Progenitor cell of endocrine pancreas (in vitro differentiated cells): ENCODE measurements at places on chromosomes 16 and 17.

DNA sequence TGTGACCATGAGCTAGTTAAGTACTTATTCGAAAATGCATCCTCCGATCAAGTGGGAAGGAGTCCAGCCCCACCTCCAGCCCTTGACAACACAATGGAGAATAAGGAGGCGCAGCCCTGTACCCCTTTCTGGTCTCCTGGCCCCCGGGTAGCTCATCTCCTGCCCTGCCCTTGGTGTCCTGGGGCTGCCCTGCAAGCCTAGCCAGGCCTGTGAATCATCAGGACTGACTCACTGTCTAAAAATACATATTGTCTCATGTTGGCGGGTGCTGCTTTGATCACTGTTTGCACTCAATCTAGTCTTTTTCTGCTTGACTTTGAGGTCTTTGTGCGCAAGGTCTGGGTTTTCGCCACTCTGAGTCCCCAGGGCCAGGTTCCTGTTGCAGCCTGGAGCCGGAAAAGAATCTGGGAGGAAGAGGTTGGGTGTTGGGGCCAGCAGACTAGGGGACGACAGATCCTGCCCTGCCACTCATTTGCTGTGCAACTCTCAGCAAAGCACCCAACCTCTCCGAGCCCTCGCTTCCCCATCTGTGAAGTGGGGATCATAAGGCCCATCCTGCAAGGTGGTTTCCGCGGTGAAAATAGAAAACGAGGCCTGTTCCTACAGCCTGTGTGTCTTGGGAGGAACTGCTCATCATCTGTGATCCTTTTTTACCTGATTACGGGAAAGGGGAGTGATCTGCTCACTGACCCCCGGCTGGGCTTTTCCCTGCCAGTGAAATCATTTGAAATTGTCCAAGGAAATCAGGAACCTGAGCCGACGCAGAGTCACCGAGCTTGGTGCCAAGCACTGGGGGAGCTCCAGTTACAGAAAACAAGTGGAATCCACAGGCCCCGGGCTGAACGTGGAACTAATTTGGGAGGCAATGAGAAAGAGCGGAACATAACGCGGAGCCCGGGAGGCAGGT is 230.4 kb downstream of the PARN start:
- no peak for DNase-seq
- H3K4me3 ChIP-seq = no peak overlapping the region
- no peaks in the 10 kb centered on the region for H3K27me3 ChIP-seq
- H3K36me3 ChIP-seq = no peaks in the 10 kb centered on the region
- peak overlapping the region; percentile 56 for H3K27ac ChIP-seq
- peaks cover 1% of the 10 kb centered on the region for H3K4me1 ChIP-seq

- H3K4me3 ChIP-seq = peak within 1 kb of the TSS; percentile 68
- H3K27me3 ChIP-seq = peaks cover 28% of the 10 kb centered on the region
These were observed at the start of gene NHERF2 for GRCh38 chr16:2026461-2027023. TSS of gene NHERF2 (plus strand) at chr16:2026902. CDS start at chr16:2027006, 104 bp downstream.

DNA sequence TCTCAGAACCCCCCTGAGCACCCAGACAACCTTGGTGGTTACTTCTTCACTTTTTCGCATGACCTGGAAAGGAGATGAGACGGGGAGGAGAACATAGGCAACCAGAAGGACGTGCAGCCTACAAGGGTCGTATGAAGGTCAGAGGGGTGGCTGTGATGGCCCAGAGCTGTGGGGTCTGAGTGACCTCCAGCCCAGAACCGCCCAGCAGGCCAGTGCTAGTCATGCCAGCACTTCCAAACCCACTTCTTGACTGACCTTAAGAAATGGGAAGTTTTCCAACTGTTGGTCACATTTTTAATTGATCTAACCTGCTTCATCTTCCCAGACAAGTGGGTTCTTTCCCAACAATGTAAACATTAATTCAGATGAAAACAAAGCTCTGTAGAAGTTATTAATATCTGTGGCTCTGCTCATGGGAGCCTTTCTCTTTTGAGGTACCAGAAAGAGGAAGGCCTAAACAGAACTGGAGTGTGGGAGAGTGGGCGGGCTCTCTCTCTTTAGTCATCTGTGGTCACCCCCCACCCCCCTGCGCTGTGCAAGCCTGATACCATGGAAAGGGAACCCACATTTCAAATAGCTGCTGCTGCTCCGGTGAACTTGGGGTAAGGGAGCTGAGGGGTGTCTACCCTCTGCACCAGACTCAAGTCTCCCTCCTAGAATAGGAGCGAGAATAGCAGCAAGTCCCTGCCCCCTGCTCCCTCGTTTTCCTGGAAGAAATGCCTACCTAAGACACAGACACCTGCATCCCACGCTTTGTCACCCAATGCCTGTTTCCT is 101.6 kb downstream of the RAB11FIP4 start:
- H3K4me1 ChIP-seq = peaks cover 58% of the 10 kb centered on the region
- no peaks in the 10 kb centered on the region for H3K27me3 ChIP-seq
- no peaks in the 10 kb centered on the region for H3K36me3 ChIP-seq
- peak overlapping the region; percentile 37 for H3K27ac ChIP-seq
- H3K4me3 ChIP-seq = no peak overlapping the region

DNA sequence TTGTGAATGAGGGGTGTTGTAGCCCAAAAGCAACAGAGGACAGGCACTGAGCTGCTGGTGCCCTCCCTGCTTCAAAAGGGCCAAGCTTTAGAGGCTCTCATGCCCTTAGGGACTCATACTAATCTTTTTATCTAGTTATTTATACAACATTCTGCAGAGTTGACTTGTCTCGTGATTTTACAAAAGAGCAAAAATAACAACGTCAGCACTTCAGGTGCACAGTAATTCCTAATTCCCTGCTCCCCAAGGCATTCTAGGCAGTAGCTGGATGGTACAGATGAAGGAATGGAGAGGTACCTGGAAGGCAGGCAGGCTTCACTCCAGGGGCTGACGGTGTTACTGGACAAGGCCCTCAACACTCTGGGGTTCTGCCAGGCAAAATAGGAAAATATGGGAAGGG is 406.7 kb upstream of the CCL2 start:
- no peak overlapping the region for H3K27ac ChIP-seq
- no peaks in the 10 kb centered on the region for H3K36me3 ChIP-seq
- no peaks in the 10 kb centered on the region for H3K4me1 ChIP-seq
- peaks cover 15% of the 10 kb centered on the region for H3K27me3 ChIP-seq
- no peak overlapping the region for H3K4me3 ChIP-seq

GRCh38 chr16:12518241-12519175 is 285.2 kb downstream of the CPPED1 start:
- H3K27me3 ChIP-seq = no peaks in the 10 kb centered on the region
- H3K4me3 ChIP-seq = no peak overlapping the region
- H3K27ac ChIP-seq = no peak overlapping the region
- DNase-seq = no peak

- no peak for DNase-seq
- H3K27ac ChIP-seq = no peak overlapping the region
- H3K36me3 ChIP-seq = no peaks in the 10 kb centered on the region
- no peak overlapping the region for H3K4me3 ChIP-seq
- H3K4me1 ChIP-seq = peaks cover 3% of the 10 kb centered on the region
These were observed 5.9 kb upstream of the HOXB13 start for GRCh38 chr17:48734333-48735061.

DNA sequence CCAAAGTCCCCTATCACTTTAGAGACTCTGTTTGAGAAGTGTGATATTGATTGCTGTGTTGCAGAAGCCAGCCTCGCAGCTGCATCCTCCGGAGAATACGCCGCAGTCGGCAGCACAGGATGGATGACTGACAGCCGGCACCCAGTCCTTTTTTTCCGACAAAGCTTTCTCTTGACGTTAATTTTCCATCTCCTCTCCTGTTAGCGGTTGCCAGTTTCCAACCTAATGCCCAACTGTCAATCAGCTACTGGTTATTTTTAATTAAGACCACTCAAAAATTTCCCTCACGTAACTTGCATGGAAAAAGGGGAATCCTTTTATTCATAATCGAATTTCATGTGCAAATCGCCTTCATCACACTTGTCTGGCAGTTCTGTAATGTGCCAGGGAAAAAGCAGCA is 953.9 kb downstream of the CDH11 start:
- H3K36me3 ChIP-seq = no peaks in the 10 kb centered on the region
- H3K27me3 ChIP-seq = peaks cover 2% of the 10 kb centered on the region
- peaks cover 6% of the 10 kb centered on the region for H3K4me1 ChIP-seq
- DNase-seq = no peak

- no peak overlapping the region for H3K4me3 ChIP-seq
- no peaks in the 10 kb centered on the region for H3K36me3 ChIP-seq
- peaks cover 7% of the 10 kb centered on the region for H3K4me1 ChIP-seq
- DNase-seq = no peak
These were observed 63.7 kb upstream of the MRTFB start for GRCh38 chr16:14007450-14007849.

- no peaks in the 10 kb centered on the region for H3K4me1 ChIP-seq
- no peak overlapping the region for H3K4me3 ChIP-seq
- peaks cover 8% of the 10 kb centered on the region for H3K36me3 ChIP-seq
- H3K27ac ChIP-seq = peak overlapping the region; percentile 52
- no peaks in the 10 kb centered on the region for H3K27me3 ChIP-seq
- DNase-seq = no peak
These were observed 9.1 kb downstream of the ZNF668 start for GRCh38 chr16:31064882-31065461.

DNA sequence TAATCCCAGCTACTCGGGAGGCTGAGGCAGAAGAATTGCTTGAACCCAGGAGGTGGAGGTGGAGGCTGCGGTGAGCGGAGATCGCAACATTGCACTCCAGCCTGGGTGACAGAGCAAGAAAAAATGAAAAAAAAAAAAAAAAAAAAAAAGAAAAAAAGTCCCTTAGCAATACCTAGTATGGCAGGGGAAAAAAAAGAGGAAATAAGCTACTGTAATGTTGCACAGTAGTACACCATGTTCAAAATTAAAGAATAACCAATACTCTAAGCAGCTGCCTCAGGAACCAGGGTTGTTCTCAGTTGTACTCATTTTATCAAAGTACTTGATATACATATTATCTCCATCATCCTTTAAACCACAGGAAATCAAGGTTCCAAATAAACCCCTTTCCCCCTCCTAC is 17.3 kb upstream of the TXNDC11 start:
- no peak overlapping the region for H3K27ac ChIP-seq
- H3K36me3 ChIP-seq = peaks cover 49% of the 10 kb centered on the region
- H3K4me3 ChIP-seq = no peak overlapping the region
- H3K27me3 ChIP-seq = no peaks in the 10 kb centered on the region
- DNase-seq = no peak

GRCh38 chr17:74213861-74214391 is 555 bp downstream of the TTYH2 start:
- DNase-seq = no peak
- peaks cover 14% of the 10 kb centered on the region for H3K36me3 ChIP-seq
- peaks cover 10% of the 10 kb centered on the region for H3K4me1 ChIP-seq
- H3K27me3 ChIP-seq = peaks cover 61% of the 10 kb centered on the region

- peaks cover 2% of the 10 kb centered on the region for H3K36me3 ChIP-seq
- peaks cover 15% of the 10 kb centered on the region for H3K4me1 ChIP-seq
- no peaks in the 10 kb centered on the region for H3K27me3 ChIP-seq
- peak overlapping the region; percentile 95 for H3K4me3 ChIP-seq
These were observed 531 bp upstream of the HASPIN start for GRCh38 chr17:3723188-3723555.

DNA sequence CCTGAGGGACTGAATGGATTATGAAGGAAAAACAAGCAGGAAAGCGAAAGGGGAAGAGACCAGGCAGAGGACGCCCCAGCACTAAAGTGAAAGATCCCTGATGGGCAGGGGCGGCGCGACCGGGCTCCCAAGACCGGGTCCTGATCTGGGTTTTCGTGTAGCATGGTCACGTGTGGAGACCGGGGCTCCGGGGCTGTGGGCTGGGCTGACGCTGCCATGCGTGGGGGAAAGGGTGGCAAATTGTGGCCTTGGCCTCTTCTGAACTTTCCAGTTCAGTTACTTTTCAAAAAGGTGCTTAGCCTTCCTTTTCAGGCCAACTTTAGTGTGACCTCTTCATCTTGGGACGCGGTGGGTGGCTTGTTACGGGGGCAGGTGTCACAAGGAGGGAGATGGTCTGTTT is 57.5 kb downstream of the METRNL start:
- no peak overlapping the region for H3K27ac ChIP-seq
- H3K4me1 ChIP-seq = no peaks in the 10 kb centered on the region
- H3K27me3 ChIP-seq = peaks cover 23% of the 10 kb centered on the region
- H3K36me3 ChIP-seq = no peaks in the 10 kb centered on the region
- DNase-seq = no peak
- H3K4me3 ChIP-seq = no peak overlapping the region

- no peak overlapping the region for H3K27ac ChIP-seq
- no peaks in the 10 kb centered on the region for H3K36me3 ChIP-seq
- no peak overlapping the region for H3K4me3 ChIP-seq
- H3K4me1 ChIP-seq = peaks cover 14% of the 10 kb centered on the region
These were observed 15.0 kb upstream of the TAT start for GRCh38 chr16:71591917-71592316.

GRCh38 chr17:67212231-67212630 is 32.8 kb downstream of the HELZ start:
- DNase-seq = no peak
- H3K4me1 ChIP-seq = peaks cover 10% of the 10 kb centered on the region
- H3K4me3 ChIP-seq = no peak overlapping the region

- H3K36me3 ChIP-seq = no peaks in the 10 kb centered on the region
- H3K27me3 ChIP-seq = no peaks in the 10 kb centered on the region
- H3K4me1 ChIP-seq = peaks cover 3% of the 10 kb centered on the region
- no peak overlapping the region for H3K4me3 ChIP-seq
- H3K27ac ChIP-seq = no peak overlapping the region
- no peak for DNase-seq
These were observed 270.6 kb downstream of the FTO start for GRCh38 chr16:53974484-53975080.

DNA sequence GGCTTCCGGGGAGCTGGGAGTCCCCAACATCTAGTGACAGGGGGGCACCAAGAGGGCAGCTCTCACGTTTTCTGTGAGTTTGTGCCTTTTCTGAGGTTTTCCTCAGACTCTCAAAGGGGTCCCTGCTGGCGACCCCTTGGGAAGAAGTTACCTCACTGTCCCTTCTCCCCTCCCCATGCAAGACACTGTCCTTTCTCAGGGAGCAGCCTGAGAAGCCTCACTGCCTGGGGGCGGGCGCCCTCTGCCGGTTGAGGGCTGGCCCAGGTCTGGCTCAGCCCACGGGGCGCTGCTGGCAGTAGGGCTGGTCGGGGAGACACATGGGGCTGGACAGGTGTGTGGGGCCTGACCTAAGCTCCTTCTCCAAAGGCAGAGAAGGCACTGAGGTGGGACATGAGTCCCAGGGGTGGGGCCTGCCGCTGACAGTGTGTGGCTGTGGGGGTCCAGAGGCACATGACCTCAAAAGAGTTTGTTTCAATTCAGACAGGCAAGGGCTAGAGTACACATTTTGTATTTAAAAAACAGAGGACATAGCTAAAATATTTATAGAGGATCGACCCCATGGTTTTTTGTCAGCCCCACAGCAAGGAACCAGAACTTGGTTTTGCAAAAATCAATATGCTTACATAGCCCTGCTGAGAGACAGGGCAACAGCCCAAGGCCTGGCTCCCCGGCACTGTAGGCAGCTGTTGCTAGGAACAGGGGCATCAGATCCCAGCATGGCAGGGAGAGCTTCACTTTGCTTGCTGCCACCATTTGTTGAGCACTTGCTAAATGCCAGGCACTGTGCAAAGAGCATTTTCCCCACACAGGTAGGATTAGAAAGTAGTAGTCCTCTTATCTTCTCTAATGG is 18.5 kb upstream of the ALDH3A1 start:
- peak; percentile 77 for DNase-seq
- H3K36me3 ChIP-seq = no peaks in the 10 kb centered on the region
- no peak overlapping the region for H3K4me3 ChIP-seq

GRCh38 chr17:37714897-37715296 is 30.0 kb downstream of the HNF1B start:
- no peak overlapping the region for H3K4me3 ChIP-seq
- peak overlapping the region; percentile 98 for H3K27ac ChIP-seq
- H3K4me1 ChIP-seq = peaks cover 83% of the 10 kb centered on the region
- DNase-seq = no peak
- peaks cover 49% of the 10 kb centered on the region for H3K36me3 ChIP-seq
